Effector memory CD8-positive, alpha-beta T cell (primary cell): ENCODE measurements at places on chromosomes 7 and 10.

DNA sequence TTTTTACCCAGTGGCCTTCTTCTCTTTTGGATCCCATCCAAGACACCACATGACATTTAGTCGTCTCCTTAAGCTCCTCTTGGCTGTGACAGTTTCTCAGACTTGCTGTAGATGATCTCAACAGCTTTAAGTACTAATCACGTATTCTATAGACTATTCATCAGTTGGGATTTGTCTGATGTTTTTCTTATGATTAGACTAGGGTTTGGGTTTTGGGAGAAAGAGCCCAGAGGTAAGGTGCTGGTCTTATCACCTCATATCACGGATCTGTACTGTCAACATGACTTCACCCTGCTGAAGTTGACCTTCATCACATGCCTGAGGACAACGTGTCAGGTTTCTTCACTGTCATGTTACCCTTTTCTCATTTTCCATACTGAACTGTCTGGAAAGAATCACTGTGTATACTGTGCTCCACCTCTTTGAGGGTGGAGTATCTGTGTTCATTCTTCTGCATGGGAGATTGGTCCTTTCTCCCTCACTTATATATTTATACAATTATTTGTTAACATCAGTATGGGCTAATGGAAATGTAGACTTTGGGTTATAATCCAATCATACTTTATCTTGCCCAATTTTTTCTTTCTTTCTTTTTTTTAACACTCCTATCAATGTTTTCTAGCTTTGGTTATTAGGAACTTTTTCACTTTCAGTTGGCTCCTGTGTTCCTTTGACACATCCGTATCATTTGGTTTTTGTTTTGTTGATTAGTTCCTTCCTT, 6.4 kb upstream of the HKDC1 start:
- H3K27me3 ChIP-seq, result no peaks in the 10 kb centered on the region
- DNase-seq, result no peak
- H3K4me1 ChIP-seq, result peaks cover 36% of the 10 kb centered on the region
- no peak overlapping the region for H3K4me3 ChIP-seq
- H3K27ac ChIP-seq, result peak overlapping the region; percentile 87

DNA sequence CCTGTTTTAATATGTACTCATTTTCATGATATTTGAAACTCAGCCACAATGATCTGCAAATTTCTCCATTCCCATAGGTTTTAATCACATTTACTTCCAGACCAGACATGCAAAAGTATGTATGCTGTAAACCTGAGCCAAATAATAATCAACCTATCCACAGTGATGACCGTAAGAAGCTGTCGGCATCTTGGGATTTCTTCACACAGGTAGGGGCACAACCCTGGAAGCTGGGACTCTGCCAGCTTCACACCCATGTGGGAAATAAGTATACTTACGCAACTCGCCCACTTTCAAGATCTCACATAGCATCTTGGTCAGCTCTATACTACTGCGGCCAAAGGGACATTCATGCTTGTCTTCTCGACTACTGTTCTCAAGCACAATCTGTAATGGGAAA, 352.3 kb downstream of the ELMO1 start:
- peaks cover 34% of the 10 kb centered on the region for H3K4me1 ChIP-seq
- H3K4me3 ChIP-seq, result no peak overlapping the region
- no peaks in the 10 kb centered on the region for H3K27me3 ChIP-seq
- H3K27ac ChIP-seq, result no peak overlapping the region
- no peak for DNase-seq

DNA sequence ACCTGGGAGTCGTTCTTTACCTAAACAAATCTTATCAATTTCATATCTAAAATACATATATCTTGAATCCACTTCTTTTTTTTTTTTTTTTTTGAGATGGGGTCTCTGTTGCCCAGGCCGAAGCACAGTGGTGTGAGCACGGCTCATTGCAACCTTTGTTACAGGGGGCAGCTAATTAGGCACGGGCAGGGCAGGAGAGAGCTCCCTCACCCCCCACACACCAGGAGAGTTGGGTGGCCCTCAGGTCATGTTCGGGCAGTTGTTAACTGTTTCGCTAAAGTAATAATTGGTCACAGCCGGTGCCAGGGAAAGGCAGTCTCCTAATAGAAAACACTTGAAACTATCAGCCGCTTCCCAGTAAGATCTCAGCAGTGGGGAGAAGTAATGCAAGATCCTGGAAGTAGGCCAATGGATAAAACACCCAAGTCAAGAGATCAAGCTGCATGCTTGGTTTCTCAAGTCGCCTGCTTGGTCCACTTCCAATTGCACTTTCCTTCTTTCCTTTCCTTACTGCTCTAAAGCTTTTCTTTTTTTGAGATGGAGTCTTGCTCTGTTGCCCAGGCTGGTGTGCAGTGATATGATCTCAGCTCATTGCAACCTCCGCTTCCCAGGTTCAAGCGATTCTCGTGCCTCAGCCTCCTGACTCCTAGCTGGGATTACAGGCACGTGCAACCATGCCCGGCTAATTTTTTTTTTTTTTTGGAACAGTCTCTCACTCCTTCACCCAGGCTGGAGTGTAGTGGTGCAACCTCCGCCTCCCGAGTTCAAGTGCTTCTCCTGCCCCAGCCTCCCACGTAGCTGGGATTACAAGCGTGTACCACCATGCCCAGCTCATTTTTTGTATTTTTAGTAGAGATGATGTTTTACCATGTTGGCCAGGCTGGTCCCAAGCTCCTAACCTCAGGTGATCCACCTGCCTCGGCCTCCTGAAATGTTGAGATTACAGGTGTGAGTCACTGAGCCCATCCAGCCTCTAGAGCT, 21.3 kb upstream of the EFCAB10 start:
- H3K27ac ChIP-seq, result no peak overlapping the region
- H3K4me3 ChIP-seq, result no peak overlapping the region
- H3K36me3 ChIP-seq, result peaks cover 11% of the 10 kb centered on the region
- peaks cover 18% of the 10 kb centered on the region for H3K27me3 ChIP-seq
- no peak for DNase-seq

DNA sequence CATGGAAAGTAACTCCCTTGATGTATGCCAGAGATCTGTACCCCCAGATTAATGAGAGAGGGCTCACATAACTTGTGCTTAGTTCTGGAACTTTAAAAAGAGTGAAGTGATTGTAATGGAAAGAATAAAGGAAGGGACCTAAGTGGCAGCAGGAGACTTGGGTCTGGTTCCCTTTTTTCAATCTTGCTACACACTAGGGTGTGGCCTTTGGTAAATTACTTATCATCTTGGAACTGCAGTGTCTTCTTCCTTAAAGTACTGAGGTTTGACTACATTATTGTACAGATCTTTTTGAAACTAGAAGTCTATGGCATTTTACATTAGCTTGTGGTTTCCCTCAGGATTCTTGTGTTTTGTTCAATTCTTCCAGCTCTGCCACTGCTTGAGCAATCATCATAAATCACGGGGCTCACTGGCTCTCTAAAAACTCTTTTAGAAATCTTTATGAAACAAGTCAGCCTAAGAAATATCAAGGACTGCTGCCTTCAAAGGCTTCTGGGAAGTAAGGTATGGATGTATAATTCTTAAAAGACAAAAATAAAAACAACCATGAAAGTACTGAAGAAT, 22.5 kb upstream of the CHRM2 start:
- no peak overlapping the region for H3K27ac ChIP-seq
- no peaks in the 10 kb centered on the region for H3K4me1 ChIP-seq
- no peaks in the 10 kb centered on the region for H3K36me3 ChIP-seq
- no peaks in the 10 kb centered on the region for H3K27me3 ChIP-seq
- H3K4me3 ChIP-seq, result no peak overlapping the region

- H3K4me3 ChIP-seq, result no peak overlapping the region
- peaks cover 3% of the 10 kb centered on the region for H3K4me1 ChIP-seq
- H3K36me3 ChIP-seq, result peaks cover 48% of the 10 kb centered on the region
- H3K27me3 ChIP-seq, result no peaks in the 10 kb centered on the region
These were observed 60.9 kb upstream of the CAMK2B start for GRCh38 chr7:44386139-44386913.

- peaks cover 4% of the 10 kb centered on the region for H3K36me3 ChIP-seq
- no peaks in the 10 kb centered on the region for H3K4me1 ChIP-seq
- H3K27me3 ChIP-seq, result peaks cover 43% of the 10 kb centered on the region
- no peak overlapping the region for H3K4me3 ChIP-seq
- H3K27ac ChIP-seq, result no peak overlapping the region
- DNase-seq, result no peak
These were observed 10.4 kb downstream of the CALML3 start for GRCh38 chr10:5534880-5535856.

- H3K27ac ChIP-seq, result no peak overlapping the region
- no peak overlapping the region for H3K4me3 ChIP-seq
- peaks cover 26% of the 10 kb centered on the region for H3K27me3 ChIP-seq
- no peaks in the 10 kb centered on the region for H3K36me3 ChIP-seq
- DNase-seq, result no peak
- H3K4me1 ChIP-seq, result no peaks in the 10 kb centered on the region
These were observed 192.5 kb upstream of the NPVF start for GRCh38 chr7:25420771-25421170.

DNA sequence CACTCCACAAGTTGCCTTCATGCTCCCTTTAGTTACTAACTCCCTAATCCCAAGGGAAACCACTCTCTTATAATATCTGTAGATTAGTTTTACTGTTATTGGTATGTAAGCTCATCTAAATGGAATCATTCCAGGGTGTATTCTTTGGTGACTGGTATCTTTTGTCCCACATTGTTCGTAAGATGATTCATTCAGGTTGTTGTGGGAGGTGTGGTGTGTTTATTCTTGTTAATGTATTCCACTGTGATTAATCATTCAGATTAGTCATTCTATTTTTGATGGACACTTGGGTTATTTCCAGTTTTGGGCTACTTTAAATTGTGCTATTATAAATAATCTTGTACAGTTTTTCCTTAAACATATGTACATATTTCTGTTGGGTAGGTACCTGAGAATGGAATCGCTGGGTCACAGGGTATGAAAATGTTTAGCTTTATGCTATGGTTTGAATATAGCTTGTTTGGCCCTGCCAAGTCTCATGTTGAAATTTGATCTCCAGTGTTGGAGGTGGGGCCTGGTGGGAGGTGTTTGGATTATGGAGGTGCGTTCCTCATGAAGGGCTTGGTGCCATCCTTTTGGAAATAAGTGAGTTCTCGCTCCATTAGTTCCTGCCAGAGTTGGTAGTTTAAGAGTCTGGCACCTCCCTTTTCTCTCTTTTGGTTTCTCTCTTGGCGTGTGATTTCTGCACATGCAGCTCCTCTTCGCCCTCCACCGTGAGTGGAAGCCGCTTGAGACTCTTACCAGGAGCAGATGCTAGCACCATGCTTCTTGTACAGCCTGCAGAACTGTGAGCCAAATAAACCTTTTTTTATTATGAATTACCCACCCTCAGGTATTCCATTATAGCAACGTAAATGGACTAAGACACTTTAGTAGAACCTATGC, 13.8 kb downstream of the BTRC start:
- no peaks in the 10 kb centered on the region for H3K27me3 ChIP-seq
- H3K27ac ChIP-seq, result no peak overlapping the region
- H3K4me3 ChIP-seq, result no peak overlapping the region
- H3K4me1 ChIP-seq, result peaks cover 46% of the 10 kb centered on the region

DNA sequence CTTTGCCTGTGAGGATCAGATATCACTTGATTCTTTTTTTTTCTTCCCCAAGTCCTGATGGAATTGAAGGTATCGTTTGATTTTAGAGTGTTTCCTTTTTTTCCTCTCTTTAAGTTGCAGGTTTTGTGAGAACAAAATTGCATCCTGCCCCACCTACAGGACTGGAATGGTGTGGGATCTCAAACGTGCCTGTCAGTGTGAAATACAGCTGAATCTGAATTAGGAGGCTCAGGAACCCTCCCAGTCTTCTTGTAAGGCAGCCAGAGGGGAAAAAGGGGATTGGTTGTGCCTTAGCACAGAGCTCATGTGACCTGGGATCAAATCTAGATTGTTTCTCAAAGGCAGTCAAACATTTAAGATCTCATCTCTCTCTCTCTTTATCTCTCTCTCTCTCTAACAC, 32.7 kb upstream of the KLHL7 start:
- DNase-seq, result no peak
- H3K27ac ChIP-seq, result no peak overlapping the region
- peaks cover 34% of the 10 kb centered on the region for H3K27me3 ChIP-seq
- no peaks in the 10 kb centered on the region for H3K36me3 ChIP-seq

DNA sequence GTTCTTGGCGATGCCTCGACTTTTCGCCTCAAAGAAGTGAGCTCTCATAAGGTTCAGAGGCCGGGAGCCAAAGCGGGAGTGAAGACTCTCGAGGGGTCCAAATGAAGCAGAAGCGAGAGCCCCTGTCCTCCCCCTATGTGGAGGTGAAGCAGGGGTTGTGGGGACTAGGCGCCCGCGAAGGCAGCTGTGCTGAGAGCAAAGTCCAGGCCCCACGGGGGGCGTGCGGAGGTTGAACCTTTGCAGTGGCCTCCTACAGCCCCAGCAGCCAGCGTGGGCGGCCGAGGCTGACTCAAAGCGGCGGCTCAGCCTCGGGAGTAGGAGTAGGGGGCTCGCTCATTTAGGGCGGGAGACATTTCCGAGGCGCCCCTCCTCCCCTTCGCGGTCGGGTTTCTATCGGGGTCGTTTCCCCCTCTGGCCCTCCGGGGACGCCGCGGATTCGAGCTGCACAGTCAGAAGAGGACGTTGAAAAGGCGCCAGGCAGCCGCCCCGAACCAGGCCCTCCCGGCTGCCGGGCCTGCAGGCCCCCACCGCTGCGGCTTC, 553 bp upstream of the ADD3 start:
- H3K27me3 ChIP-seq, result no peaks in the 10 kb centered on the region
- peaks cover 31% of the 10 kb centered on the region for H3K4me1 ChIP-seq
- peaks cover 16% of the 10 kb centered on the region for H3K36me3 ChIP-seq
- DNase-seq, result no peak
- H3K4me3 ChIP-seq, result no peak overlapping the region

- H3K36me3 ChIP-seq, result no peaks in the 10 kb centered on the region
- DNase-seq, result no peak
- H3K4me1 ChIP-seq, result no peaks in the 10 kb centered on the region
These were observed 54.1 kb downstream of the NRAP start for GRCh38 chr10:113609704-113610108.

DNA sequence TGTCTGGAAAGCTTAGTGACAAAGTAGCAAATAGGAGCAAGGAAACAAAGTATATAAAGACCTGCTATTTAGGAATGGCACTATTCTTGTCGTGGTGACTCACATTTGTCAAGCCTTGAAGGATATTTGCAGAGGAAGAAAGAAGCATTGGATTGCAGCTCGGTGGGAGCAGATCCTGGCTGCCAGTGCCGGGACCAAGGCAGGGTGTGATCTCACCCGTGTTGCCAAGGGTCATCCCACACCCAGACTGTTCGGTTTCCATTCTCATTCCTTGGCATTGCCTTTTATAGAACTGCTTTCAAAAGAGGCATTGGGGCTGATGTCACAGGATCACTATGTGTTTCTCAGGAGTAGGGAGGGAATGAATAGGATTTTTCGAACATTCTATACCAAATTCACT, 176.2 kb downstream of the GALNT17 start:
- no peaks in the 10 kb centered on the region for H3K4me1 ChIP-seq
- no peak for DNase-seq

DNA sequence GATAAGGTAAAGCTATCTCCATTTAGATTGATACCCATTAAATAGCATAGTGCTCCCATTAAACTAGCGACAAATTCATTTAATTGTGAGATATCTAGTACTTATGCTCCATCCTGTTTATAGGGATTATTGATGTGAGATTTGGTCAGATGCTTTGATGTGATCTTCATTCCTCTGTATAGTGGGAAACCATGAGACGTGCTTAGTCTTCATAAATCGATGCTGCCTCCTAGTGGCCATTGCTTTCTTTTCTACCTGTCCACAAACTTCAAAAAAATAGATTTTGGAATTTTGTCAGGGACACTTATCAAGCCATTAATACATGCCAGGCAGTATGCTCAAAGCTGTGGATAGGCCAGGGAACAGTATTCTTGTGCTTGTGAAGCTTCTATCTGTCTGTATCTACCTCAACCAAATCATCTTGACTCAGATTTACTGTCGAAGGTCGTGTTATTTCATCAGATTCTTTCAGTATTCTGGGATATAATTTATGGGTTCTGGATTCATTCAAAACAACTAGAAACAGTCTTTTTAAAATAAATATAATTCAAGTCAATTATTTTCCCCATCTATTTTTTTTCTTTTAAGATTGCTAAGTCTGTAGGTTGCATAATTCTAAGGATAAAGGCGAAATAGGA, 12.0 kb downstream of the LSM8 start:
- H3K36me3 ChIP-seq, result peaks cover 20% of the 10 kb centered on the region
- peaks cover 3% of the 10 kb centered on the region for H3K4me1 ChIP-seq
- peak overlapping the region; percentile 68 for H3K27ac ChIP-seq
- no peak overlapping the region for H3K4me3 ChIP-seq
